CD8-positive, alpha-beta T cell (primary cell): ENCODE measurements at places on chromosomes 4 and X. TPM values are rescaled to one million over a fixed set of nuclear protein-coding genes. Genes with fewer than 3 reads are reported as not detected.

DNA sequence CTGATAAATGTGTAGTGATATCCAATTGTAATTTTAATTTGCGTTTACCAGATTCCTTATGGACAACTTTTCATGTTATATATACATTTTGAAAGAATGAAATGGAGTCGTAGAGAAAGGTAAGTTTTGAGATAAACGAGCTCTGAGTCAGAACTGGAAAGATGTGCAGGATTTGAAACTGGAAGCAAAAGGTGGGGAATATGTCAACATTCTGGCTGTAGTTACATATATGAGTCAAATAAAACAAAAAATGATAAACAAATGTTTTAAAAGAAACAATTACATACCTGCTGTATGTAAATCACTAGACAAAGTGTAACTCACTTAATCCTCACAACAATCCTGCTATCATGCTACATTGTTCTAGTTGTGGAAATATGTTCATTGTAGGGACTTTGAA is 84.0 kb downstream of the LPAR4 start:
- no peak for DNase-seq

DNA sequence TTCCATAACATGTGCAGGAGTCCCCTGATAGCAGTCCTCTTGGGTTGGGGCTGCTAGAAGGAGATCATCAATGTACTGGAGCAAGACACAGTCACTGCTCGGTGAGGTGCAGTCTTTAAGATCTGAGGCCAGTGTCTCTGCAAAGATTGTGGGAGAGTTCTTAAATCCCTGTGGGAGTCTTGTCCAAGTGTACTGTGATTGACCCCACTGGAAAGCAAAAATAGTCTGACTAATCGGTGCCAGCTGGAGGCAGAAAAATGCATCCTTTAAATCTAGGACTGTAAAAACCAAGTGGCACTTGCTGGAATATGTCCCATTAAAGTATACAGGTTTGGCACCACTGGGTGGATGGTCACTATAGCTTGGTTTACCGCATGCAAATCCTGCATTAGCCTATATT is 31.1 kb downstream of the SULT1E1 start:
- DNase-seq, result no peak

DNA sequence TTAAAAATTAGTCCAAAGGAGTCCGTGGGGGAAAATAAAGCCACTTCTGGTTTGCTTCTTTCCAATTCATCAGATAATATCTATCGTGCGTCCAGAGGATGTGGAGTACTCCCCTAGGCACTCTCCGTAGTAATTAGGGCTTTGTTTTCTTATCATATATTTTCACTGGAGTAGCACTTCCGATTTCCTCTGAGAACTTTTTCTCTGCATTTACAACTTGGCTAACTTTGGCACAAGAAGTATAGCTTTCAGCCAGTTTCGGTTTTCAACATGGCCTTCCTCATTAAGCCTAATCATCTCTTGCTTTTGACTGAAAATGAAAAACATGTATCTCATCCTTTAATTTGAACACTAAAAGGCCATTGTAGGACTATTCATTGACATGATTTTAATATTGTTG is 80.5 kb downstream of the CASP3 start:
- no peak for DNase-seq

DNA sequence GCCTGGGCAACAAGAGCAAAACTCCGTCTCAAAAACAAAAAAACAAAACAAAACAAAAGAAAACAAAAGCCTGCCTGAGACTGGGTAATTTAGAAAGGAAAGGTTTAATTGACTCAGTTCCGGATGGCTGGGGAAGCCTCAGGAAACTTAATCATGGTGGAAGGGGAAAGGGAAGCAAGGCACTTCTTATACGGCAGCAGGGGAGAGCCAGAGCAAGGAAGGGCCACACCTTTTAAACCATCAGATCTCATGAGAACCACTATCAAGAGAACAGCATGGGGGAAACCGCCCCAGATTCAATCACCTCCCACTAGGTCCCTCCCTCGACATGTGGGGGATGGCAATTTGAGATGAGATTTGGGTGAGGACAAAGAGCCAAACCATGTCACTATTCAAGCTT is 122.2 kb downstream of the UBE2K start:
- DNase-seq, result no peak

GRCh38 chrX:119398587-119398973 is 556 bp upstream of the SLC25A43 start:
- DNase-seq, result no peak

GRCh38 chr4:172998527-172999469 is 169.8 kb upstream of the GALNT7 start:
- no peak for DNase-seq

DNA sequence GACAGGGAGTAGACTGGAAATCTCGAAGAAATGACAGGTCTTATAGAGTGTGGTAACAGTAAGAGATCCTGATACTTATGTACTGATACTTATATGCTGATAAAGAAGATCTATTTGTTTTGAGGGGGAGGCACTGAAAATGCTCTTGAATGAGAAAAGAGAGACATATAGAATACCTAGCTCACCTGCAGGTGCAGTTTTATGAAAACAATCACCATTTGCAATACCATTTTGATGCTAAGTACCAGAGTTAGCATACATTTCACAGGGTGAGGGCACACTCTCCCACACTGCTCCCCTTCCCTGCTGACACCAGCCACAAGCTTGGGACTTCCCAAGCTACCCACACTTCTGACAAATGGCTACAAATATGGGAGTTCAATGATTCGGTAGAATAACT is 1490.1 kb upstream of the IGFBP7 start:
- DNase-seq, result no peak

GRCh38 chrX:133544778-133545177 is 129.5 kb upstream of the GPC4 start:
- DNase-seq, result no peak

DNA sequence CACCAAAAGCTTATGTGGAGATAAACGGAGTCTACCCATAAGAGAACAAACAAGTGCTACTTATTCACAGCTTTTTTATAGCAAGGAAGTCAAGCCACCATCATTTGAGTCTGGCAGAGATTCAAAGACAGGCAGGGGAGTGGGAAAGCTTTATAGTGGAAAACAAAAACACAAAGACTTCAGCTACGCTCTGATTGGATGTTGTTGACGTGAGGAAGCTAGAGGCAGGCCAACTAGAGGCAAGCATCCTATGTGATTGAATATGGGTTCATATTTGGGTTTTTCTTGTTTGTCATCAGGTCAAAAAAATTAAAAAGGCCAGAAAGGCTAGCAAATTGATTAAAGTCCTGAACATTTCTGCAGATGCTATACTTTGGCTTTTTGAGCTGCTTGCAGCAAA is 719 bp upstream of the TCEAL4 start:
- DNase-seq, result no peak

The STK32B gene
- not detected for total RNA-seq

- DNase-seq, result no peak
These were observed 141.4 kb downstream of the NAA11 start for GRCh38 chr4:79184476-79184875.

- no peak for DNase-seq
These were observed 43.7 kb upstream of the XK start for GRCh38 chrX:37641859-37642258.

GRCh38 chr4:121773883-121774282 is 8.9 kb upstream of the SMIM43 start:
- no peak for DNase-seq

GRCh38 chr4:103478734-103479133 is 241.1 kb downstream of the TACR3 start:
- no peak for DNase-seq

DNA sequence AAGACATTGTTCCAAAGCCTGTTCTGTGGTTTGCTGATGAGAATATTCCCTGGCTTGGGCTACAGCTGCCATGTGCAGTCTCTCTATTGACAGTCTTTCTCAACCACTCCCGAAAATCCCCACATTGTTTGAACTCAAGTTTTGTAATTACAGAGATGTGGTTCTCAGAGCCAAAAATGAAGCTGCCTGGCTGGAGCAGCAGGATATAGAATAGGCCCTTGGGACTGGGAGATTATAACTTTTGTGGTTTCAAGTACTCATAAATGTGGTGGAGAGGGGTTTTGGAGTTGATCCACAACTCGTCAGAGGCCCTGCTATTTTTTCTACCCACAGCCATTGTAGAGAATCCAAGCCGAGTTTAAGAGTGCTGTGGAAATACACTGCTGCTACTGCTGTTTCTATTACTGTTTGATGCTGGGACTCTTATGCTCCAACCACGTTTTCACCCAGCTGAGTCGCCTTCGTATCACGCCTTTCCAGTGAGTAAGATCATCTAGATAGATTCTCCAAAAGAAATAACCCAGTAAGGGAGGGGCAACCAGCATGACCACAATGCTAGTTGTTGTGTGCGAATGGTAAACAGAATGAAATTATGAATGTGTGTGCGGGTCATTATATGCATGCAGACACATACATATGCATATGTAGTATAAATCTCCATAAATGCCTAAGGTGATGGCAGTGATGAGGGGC is 57.1 kb upstream of the ATXN3L start:
- no peak for DNase-seq

GRCh38 chr4:84681486-84682274 is 98.8 kb downstream of the CDS1 start:
- no peak for DNase-seq

The SLIT2 gene
- total RNA-seq, result not detected

The KLHL13 gene
- total RNA-seq, result 0.54 TPM

The PQBP1 gene
- 82.1 TPM for total RNA-seq

The TCP11X1 gene
- total RNA-seq, result not detected

- no peak for DNase-seq
These were observed 28.5 kb upstream of the KLHL4 start for GRCh38 chrX:87489071-87489470.

- DNase-seq, result no peak
These were observed 6.4 kb upstream of the TMEM144 start for GRCh38 chr4:158203929-158204328.

DNA sequence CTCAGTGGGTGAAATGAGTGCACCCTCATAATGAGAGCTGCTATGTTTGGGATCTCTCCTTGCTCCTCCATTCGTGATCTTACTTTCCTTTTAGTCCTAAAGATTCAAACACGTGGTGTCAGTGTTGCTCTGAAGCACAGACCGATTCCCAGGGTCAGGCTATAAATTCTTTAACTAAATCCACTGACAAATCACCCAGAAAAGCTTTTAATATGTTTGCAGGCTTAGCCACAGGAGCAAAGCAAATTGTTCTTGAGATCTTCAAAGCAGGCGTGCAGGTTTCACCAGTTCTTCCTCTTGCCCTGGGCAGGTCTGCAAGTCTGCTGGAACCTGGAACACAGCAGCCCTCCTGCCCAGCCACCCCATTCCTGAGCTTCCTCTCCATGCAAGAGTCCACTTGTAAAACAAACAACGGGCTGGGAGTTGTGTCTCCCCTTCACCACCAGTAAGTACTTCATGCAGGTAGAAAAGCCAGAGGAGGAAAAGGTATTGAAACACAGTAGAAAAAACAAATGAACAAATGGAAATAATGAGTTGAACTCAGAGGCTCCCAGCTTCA is 70.1 kb upstream of the ENPP6 start:
- peak; percentile 8 for DNase-seq

The WDR1 gene
- 220 TPM for total RNA-seq

GRCh38 chrX:22399437-22400192 is 126.9 kb downstream of the CBLL2 start:
- no peak for DNase-seq

GRCh38 chr4:26252349-26253025 is 68.3 kb upstream of the RBPJ start:
- no peak for DNase-seq

The XAGE1A gene
- not detected for total RNA-seq

The QRFPR gene
- not detected for total RNA-seq

The SUPT20HL2 gene
- not detected for total RNA-seq
